ENCODE measurements at places on chromosomes 16 and 17.
A peak's percentile ranks its signal among the peaks of the same experiment; 100 is the strongest.

DNA sequence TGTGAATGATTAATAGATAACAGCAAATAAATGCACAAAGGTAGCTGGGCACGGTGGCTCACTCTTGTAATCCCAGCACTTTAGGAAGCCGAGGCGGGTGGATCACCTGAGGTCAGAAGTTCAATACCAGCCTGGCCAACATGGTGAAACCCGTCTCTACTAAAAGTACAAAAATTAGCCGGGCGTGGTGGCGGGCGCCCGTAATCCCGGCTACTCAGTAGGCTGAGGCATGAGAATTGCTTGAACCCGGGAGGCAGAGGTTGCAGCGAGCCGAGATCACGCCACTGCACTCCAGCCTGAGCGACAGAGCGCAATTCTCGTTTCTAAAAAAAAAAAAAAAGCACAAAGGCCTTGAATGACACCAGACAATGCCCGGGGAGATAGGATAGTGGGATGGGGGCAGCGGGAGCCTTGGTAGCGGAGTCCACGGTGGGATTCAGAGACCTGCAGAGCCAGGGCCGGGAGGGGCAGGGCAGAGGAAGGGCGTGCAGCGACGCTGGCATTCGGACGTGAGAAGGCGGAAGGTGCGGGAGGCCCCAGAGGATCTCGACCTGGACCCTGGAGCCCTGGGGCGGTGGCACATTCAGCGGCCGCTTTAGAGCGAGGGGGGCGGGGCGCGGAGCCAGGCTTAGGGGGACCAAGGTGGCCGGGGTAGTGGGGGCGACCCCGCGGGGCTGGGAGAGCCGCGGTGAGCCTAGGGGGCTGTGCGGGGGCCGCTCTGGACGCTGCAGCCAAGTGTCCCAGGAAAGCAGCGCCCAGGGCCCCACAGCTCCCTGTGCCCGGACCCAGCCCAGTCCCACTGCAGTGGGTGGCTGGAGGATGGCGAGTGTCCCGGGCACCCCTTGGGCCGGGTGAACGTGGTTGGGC lies 999 bp upstream of the FLYWCH2 start:
- DNase-seq = no peak

DNA sequence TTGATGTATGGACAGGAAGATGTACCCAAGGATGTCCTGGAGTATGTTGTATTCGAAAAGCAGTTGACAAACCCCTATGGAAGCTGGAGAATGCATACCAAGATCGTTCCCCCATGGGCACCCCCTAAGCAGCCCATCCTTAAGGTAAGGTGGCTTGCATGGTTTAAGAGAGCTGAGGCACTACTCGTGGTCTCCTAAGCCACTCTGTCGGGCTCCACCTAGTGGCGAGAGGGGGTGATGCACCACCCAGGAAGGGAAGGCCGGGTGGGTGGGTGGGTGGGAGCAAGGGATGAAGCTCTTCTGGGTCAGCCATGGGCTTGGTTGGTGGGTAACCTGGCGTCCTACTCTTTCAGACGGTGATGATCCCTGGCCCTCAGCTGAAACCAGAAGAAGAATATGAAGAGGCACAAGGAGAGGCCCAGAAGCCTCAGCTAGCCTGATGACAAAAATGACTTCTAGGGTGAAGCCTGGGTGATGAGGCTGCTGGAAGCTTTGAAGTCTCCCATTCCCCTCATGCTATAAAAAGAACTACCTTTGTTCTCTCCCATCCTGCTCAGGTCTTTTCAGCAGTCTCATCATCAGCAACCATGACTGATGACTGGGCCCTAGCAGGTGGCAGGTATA lies 21.5 kb downstream of the GPR179 start:
- DNase-seq = peak; percentile 36

GRCh38 chr16:51982715-51983680 lies 563.9 kb downstream of the TOX3 start:
- DNase-seq = peak; percentile 52

DNA sequence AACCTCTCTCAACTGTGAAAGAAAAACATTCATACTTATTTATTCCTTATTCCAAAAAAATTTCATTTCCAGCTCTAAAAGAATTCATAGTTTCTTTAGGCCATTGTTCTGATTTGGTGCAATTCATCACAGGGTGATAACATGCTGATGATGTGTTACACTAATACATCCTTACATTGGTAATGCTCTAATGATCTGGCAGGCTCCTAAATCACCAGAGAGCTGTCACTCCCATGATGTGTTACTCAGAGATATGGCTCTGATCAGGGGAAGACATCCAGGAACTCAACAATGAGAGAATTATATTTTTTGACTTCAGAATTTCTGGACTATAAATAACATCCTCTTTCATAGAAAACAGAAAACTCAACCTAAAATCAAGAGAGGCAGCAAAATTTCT lies 209.3 kb downstream of the CHD9NB start:
- no peak for DNase-seq

DNA sequence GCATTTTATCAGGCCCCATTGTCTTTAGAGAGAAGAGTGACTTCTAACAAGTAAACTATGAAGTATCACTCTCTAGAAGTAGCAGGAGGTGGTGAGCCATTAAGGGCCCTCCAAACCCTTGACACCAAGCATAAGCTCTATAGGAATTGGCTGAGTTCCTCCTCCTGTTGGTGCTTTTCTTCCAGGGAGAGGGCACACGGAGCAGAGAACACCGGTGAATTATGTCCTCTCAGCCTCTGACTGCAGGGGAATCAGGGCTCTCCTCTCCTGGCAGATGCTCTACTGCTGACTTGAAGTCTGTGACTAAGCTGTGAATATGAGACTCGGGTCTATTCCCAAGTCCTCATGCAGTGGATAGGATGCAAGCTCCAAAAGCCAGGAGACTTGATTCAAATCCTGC lies 32.3 kb downstream of the CHD9 start:
- no peak for DNase-seq

GRCh38 chr17:51366866-51367265 lies 106.5 kb downstream of the UTP18 start:
- DNase-seq = no peak

DNA sequence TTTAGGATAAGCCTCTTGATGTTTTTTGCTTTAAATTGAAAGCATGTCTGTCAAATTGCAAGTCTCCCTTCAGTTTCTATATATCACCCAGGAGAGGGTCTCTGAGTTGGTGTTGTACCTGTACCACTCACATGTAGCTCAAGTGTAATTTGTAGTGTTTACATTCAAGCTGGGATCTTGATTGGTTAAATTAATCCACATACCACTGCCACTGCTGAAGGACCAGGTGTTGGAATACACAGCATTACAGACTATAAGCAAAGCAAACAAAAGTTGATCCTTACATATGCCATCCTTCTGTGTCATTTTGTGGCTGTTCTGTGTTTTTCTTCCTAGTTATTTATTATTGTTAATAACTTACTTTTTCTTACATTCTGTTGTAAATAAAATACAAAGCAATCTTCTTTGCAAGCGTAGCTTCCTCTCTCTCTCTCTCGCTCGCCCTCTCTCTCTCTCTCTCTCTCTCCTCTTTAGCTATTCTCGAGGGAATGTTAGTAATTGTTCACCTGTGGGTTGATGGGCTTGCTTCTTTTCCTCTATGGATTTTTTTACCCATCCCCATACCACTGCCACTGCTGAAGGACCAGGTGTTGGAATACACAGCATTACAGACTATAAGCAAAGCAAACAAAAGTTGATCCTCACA lies 20.8 kb upstream of the NOL11 start:
- DNase-seq = no peak

- DNase-seq = no peak
These were observed 43.4 kb upstream of the CA10 start for GRCh38 chr17:52201767-52202519.

GRCh38 chr17:63178530-63178929 lies 212.5 kb downstream of the TANC2 start:
- DNase-seq = no peak

GRCh38 chr17:1229900-1230501 lies 40.2 kb upstream of the BHLHA9 start:
- no peak for DNase-seq

GRCh38 chr17:54891176-54891821 lies 9.4 kb upstream of the TOM1L1 start:
- no peak for DNase-seq

- DNase-seq = no peak
These were observed 78.6 kb upstream of the CA10 start for GRCh38 chr17:52237151-52237550.

GRCh38 chr17:32870969-32871368 lies 6.0 kb downstream of the MYO1D start:
- DNase-seq = no peak

Measured in Panc1 (cell line).